ENCODE measurements at places on chromosomes 6 and 20. TPM values are rescaled to one million over a fixed set of nuclear protein-coding genes. Genes with fewer than 3 reads are reported as not detected.

FNDC11 gene
- total RNA-seq, result not detected

GRCh38 chr20:38893565-38894090 is 32.6 kb upstream of the FAM83D start:
- peak; percentile 45 for DNase-seq

GRCh38 chr20:33914919-33915318 is 78.8 kb upstream of the RALY start:
- peak; percentile 91 for DNase-seq

DNA sequence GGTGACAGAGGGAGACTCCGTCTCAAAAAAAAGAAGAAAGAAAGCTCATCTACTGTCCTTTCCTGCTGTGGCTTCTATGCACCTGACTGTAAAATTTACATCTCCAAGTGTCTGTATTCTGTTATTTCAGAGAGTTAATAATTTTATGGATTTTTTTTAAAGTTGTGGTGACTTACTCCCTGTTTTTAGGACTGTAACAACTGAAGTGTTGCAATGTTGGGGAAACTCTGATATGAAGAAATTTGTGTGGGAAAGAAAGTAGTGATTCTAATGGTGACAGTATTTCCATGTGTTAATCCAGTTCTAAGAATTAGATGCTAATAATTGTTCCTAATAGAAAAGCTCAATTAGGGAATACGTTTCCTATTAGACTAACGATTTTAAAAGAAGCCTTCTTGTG is 27.4 kb downstream of the STX11 start:
- no peak for DNase-seq

DNA sequence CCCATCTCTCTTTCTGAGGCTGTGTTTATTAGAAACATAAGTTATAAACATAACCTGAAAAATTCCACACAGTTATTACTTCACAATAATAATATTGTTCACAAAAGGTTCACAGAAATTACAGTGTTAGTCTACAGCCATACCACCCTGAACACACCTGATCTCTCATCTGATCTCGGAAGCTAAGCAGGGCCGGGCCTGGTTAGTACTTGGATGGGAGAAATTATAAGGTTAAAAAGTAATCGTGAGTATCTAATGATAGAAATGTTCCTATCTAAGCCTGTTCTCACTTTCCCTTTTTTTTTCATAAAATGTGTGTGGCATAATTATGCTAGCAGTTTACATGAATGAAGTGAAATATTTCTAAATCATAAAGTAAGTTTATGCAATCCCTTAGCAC is 647.8 kb downstream of the TBC1D32 start:
- DNase-seq, result no peak

- DNase-seq, result no peak
These were observed 14.0 kb upstream of the MAPK13 start for GRCh38 chr6:36116066-36116864.

- no peak for DNase-seq
These were observed 52.5 kb downstream of the MAFB start for GRCh38 chr20:40636486-40636885.

- no peak for DNase-seq
These were observed 54.1 kb downstream of the CTCFL start for GRCh38 chr20:57470666-57471495.

DNA sequence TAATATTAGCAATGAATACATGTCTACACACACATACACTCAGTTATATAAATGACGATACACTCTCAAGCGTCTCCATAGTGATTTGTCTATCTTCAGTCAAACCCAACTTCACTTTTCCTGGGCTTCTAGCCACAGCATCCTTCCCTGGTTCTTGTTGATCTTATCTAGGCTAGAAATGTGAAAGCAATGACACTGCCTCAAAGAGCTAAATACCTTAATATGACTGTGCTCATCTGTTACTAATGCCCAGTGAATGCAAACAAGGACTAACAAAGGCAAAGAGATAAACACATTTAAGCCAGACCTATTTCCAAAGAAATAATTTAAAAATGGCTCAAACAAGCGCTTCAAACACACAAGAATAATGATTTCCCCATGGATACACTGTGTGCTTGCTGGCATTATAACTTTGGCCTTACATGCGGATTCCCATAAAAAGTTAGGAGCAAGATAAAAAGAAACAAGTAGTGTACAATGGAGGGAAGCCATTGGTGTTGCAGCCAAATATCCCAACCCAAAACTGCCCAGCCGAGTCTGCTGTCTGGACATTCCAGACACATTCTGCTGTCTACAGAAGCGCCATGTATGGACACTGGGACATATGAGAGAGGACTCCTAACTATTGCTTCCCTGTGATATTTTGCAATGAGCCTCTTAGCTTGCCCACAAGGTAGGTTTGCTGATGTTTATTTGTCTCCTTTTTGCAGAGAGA is 19.5 kb upstream of the DAAM2 start:
- DNase-seq, result no peak

FYN gene
- 50.2 TPM for total RNA-seq

Data from HT1080 (cell line).